Head of caudate nucleus (tissue), 42 donors: ENCODE measurements at places on chromosomes 3 and 15.
A peak's percentile ranks its signal among the peaks of the same experiment; 100 is the strongest.

- DNase-seq: no peak
Measured at GRCh38 chr15:59436774-59437141, 1.2 kb upstream of the FAM81A start.

DNA sequence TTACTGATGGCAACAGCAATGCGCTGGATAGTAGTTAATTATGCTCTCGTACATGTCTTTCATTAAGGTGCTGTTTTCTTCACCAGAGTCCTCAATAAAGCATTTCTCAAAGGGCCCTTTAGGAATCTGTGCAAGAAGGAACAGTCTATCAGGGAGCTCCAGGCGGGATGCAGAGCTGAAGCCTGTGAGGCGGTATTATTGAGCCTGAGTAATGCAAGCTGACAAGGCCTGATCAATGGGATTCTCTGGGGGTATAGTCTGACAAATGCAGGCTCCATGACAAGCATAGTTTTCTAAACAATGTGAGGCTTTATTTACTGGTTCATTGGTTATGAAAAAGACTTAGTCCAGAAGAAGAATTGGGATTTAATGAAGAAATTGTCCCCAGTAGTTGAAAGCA lies 530.9 kb upstream of the CBLB start:
- no peak for DNase-seq

DNA sequence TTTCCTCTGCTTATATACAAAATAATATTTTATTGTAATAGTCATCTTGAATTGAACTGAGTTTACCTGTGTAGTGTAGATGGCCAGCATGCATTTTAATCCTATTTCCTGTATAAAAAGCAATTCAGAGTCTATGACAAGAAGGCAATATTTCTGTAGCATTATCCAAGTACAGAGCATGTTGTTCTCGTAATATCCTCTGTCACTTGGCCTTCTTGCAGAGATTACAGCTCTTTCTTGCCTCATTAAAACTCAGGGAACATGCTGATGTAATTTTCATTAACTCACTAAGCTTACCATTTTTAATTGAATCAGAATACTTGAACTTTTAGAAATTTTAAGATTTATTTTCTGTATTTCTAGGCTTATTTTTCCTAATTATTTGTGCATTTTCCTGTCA lies 203.3 kb upstream of the AGTR1 start:
- no peak for DNase-seq

GRCh38 chr3:13120928-13121552 lies 47.8 kb upstream of the IQSEC1 start:
- DNase-seq: no peak

- DNase-seq: peak; percentile 39
Measured at GRCh38 chr15:49015896-49016295, 30.4 kb downstream of the SECISBP2L start.

- no peak for DNase-seq
Measured at GRCh38 chr3:171255236-171255806, 204.9 kb downstream of the TNIK start.

- DNase-seq: no peak
Measured at GRCh38 chr15:82986442-82986780, 401 bp downstream of the RAMAC start.

DNA sequence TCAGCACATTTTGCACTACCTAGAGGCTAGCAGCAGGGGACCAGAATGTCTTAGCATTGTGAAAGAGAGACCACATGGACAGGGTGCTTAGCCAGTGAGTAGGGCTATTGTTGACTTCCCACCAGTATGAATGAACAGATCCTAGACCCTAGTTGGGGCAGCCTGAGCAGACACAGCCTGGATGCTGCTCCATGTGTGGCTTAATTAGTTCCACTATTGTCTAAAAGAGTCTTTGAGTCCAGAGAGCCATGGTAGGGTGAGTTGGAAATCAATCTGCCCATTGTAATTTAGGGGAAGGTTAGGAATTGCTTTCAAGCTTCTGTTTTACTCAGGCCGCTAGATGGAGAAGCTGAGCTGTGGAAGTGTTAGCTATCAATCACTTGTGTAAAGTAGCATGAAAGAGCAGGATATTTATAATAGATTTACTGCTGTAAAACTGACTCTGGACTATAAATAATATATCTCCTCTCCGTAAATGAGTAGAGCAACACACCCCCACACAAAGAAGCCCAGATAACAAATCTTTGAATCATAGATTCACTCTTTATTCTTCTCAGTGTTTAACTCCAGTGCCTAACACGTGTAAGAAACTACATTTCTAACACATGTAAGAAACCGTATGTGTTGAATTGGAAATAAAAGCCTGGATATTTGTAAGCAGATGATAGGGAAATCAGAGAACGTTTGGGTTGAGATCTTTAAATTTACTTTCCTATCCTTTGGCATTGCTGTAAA lies 4.1 kb upstream of the GCSAM start:
- DNase-seq: peak; percentile 21

DNA sequence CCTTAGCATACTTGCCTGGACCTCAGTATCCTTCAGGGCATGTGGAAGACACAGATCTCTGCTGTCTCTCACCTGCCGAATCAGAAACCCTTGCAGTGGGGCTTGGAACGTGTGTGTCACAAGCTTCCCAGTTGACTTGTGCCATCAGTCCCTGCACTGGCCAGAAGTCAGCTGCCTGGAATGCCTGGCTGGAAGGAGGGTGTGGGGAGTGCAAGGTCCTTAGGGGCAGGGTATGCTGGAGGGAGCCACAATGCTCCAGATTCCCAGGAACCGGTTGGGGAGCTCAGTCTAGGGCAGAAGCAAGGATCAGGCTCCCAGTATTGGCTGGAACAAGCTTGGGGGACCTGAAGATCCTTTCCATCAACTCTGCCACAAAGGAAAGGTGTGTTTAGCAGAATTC lies 27.1 kb downstream of the SPSB4 start:
- DNase-seq: no peak

DNA sequence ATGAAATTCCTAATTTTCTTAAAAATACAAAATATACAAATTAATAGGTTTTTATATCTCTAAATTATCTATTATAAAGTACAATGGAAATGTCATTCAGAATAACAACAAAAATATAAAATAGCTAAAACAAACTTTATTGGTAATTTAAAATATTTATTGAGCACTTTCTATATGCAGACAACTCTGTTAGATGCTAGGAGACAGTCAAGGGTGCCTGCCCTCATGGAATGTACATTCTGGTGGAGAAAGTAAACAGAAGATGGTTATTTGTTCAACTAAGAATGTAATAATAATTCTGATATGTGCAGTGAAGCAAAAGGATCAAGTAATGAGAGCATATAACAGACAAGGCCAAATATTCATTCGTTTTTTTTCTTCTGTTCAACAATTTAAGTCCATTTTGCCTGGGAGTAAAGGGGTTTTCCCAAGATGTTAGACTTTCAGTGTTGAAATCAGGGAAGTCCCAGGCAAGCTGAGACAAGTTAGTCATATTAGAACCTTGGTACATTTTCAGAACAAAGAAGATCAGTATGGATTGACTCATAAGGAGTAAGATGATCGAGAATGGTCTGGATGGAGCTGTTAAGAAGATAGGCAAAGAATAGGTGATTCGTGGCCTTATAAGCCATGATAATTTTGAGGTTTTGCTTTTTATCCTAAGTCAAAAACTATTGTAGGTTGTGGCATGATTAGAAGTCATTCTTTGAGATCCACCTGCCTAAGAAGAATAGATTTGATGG lies 150.2 kb upstream of the MLF1 start:
- DNase-seq: no peak

GRCh38 chr15:75840659-75841058 lies 2.6 kb upstream of the UBE2Q2 start:
- no peak for DNase-seq

- DNase-seq: no peak
Measured at GRCh38 chr3:131304890-131305289, 76.7 kb upstream of the NUDT16 start.

GRCh38 chr15:98914626-98915025 lies 93.0 kb downstream of the PGPEP1L start:
- no peak for DNase-seq

DNA sequence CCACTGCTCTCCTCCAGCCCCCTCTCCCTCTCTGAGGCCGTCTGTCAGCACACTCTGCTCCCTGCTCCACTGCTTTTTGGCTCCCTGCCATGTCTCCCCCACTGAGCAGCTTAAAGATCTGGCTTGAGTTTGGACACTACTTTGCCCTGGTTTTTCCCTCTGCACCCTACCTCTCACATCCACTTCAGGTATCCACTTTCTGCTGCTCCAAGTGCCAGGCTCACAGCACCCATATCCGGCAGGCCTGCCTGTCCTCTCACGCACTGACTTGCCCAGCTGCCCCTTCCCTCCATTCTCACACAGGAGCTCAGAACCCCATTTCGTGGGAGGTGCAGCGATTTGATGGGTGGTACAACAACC lies 3.7 kb downstream of the DUOX1 start:
- DNase-seq: no peak

DNA sequence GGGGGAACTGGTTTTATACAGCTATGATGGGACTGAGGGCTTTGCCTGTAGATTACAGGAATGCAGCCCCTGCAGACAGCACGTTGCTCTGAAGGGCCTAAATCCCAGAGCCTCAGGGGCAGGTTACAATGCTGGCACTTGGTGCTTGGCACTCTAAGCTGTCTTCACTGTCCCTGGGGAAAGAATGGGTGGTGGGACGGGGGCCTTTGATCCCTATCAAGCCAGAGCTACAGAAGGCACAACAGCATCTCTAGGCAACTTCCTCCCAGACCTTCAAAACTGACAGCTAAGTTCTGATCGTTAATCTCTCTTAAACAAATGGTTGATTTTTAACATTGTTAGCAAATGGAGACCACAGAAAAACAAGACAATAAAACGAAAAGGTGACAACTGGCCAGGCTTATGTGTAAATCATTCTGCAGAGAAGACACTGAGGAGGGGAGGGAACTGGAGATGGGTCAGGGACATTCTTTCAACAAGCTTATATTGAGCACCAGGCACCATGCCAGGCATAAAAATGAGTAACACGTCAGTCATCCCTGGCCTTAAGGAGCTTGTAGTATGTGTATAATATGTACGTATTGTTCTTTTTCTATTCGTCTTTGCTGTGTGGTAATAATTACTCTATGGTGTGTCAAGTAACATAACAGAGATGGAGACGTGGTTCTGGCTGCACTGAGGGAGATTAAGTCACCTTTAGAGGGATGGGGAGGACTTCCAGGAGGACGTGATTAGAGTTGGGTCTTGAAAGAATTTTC lies 49.1 kb downstream of the CA12 start:
- DNase-seq: no peak

DNA sequence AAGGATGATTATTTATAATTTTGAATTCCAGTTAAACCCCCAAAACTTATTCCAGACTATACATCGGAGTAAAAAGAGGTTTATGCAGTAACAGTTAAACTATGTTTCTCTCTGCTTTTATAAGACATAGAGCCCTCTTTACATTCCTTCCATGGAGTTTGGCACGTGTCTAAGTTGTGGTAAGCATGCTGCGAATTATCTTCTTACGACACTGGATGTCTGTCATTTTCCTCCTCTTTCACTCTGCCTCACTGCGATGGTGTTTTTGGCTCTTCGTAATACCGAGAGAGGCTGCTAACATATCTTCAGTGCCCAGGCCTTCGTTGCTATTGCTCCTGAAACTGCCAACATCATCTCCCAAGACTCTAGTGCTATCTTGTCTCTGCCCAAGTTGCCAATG lies 83.9 kb upstream of the TGFBR2 start:
- DNase-seq: no peak

DNA sequence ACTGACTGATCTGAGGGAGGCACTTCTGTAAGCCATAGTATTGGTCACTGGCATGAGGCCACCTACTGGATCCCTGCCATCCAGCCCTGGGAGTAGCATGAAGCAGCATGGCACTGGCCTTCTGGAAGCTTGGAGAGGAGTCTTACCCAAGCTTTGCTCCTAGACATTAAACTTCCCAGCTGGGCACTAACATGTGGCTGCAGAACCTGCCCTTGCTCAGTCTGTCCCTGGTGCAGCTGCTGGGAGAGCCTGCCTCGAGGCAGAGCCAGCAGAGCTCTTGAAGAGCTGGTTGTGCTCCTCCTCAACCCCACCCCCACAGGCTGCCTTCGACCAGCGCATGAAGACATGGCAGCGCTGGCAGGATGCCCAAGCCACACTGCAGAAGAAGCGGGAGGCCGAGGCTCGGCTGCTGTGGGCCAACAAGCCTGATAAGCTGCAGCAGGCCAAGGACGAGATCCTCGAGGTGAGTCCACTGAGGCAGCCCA lies 17.1 kb upstream of the SNX22 start:
- peak; percentile 91 for DNase-seq

GRCh38 chr3:178975320-178975719 lies 96.3 kb downstream of the ZMAT3 start:
- DNase-seq: no peak
